ENCODE measurements at places on chromosomes 16 and 17.
A peak's percentile ranks its signal among the peaks of the same experiment; 100 is the strongest.

- DNase-seq: peak; percentile 32
These were observed 13.7 kb upstream of the LGALS3BP start for GRCh38 chr17:78993241-78993956.

GRCh38 chr16:50153596-50154419 lies 702 bp downstream of the TENT4B start:
- DNase-seq: no peak

DNA sequence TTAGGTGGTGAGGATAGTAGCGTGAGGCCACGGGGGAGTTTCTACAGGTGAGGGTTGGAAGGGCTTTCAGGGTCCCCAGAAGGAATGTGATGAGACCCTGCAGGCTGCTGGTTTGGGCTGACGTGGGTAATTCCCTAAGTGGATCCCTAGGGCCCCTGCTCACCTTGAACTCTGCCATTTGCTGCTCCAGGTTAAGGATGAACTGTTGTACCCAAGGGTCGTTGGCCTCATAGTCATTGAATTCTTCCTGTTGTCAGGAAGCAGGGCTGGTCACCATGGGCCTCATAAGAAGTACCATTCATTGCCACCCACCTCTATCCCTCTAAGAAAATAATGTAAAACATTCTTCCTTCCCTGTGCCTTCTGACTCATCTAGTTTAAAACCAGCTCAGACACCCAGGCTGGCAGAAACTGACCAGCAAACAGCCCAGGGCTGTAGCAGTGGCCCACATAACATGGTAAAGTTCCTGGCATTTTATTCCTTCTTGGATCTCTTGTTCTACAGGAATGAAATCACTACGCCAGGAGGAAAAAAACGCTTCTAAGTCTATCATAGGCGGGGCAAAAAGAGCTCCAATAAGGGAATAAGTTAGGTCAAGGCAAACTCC lies 27.6 kb downstream of the FCSK start:
- no peak for DNase-seq

DNA sequence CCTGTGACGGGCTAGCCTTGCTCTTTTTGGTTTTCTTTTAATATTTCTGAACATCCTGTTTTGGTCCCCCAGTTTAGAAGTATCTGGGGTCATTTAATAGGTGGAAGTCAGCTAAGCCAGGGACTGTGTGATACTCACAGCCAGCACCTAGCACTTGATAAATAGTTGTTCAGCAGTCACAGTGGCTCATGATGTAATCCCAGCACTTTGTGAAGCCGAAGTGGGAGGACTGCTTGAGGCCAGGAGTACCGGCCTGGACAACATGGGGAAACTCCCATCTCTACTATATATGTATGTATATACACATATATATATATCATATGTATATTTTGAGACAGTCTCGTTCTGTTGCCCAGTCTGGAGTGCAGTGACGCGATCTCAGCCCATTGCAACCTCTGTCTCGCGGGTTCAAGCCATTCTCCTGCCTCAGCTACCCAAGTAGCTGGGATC lies 1.8 kb upstream of the ZNRF1 start:
- DNase-seq: no peak

DNA sequence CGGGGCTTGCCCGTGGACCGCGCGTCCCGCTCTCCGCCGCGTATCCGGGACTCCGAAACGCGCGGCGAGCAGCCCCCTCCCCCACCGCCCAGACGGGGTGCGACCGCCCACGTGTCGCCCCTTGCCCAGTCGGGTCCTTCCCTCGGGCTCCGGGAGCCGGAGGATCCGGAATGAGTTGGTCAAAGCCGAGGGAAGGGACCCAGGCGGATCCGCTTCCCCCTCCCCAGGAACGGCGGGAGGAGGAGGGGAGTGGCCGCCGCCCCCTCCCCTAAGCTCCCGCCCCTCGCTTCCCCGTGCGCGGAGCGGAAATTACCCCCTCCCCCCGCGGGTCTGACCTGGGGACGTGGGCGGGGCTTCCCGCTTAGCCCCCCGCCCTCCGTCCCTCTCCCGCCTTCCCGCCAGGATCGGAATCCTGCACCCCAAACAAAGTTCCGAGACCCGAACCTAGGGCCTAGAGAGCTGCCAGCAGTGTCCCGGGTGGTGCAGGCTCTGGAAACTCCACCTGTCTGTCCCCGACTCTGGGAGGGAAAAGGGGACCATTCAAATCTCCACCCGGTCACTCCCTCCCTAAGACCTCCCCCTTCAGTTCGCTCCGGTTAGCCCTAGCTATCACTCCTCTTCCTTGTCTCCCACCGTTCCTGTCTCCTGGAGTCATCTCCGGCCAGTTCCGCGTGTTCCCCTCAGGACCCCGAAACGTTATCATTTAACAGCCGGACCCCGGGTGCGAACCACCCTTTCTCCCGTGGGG lies 1.0 kb upstream of the IGF2BP1 start:
- DNase-seq: no peak

DNA sequence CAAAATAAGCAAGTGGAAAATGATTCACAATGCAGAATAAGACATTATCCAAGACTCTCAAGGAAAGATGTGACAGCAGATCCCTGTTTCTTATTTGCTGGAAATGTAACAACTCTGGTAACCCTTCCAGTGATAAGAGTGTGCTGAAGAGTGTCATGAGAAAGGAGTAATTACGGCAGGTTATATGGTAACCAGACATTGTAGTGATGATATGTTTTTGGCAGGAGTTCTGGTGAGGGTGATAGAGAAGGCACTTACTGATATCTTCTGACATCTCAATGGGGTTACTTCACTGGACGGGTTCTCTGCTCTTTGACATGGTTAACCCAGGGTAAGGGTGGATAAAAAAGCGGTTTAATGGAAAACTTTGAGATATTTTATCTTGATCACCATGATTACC lies 1270.9 kb downstream of the CDH11 start:
- DNase-seq: no peak

- DNase-seq: no peak
These were observed 3.2 kb upstream of the SOX8 start for GRCh38 chr16:978403-978802.

GRCh38 chr16:83403761-83404160 lies 404.0 kb upstream of the HSBP1 start:
- no peak for DNase-seq

DNA sequence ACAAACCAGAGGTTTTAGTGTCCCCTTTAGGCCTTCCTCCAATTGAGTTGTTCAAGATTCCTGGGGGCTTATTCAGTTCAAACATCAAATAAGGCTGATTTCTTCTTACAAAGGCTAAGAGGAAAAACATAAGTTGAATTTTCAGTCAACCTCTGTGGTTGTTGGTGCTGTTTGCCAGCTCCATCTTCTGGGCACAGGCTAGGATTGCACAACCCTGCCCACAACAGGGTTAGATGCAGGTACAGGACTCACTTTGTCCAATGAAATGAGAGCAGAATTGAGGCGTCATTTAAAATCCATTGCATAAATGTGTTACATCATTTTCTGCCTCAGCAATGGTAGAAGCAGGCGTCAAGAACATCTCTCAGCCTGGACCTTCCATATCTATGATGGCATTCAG lies 173.3 kb downstream of the PMP22 start:
- DNase-seq: no peak

- no peak for DNase-seq
These were observed 40.6 kb downstream of the CPNE2 start for GRCh38 chr16:57133031-57133430.

GRCh38 chr17:4960279-4960922 lies 7.2 kb downstream of the SPAG7 start:
- no peak for DNase-seq

DNA sequence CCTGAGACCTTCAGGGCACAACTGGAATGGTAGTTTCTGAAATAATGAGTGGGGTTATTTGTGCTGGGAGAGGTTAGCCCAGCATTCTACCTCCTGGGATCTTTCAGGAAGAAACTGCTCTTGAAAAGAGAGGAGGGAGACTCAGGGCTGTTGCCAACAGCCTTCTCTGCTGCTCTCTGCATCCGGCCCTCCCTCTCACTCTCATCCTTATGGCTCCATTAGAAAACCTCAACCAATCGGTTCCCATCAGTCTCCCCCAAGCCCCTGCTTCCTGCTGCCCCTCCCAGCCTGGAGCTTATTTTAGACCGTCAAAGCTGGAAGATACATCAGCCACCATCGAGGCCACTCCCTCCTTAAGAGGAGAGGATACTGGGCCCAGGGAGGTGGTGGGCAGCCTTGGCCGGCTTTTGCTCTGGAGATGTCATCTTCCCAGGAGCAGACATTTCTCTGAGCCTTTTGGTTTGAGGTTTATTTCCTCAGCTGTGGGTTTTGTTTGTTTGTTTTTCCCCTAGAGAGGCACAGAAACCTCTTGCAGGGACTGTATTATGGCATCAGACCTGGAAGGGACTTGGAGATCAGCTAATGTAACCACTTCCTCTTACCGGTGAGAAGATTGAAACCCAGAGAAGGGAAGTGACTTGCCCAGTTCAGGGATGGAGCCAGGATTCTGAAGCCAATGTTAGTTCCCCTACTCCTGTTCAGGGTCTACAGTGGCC lies 2.7 kb downstream of the MPRIP start:
- DNase-seq: peak; percentile 59

GRCh38 chr17:7825206-7825990 lies 8.6 kb upstream of the KDM6B start:
- no peak for DNase-seq

- no peak for DNase-seq
These were observed 21.4 kb downstream of the BAIAP2 start for GRCh38 chr17:81056312-81056711.

GRCh38 chr17:78725448-78726021 lies 56.5 kb downstream of the CYTH1 start:
- no peak for DNase-seq
